ENCODE measurements at places on chromosomes 16 and 17.

DNA sequence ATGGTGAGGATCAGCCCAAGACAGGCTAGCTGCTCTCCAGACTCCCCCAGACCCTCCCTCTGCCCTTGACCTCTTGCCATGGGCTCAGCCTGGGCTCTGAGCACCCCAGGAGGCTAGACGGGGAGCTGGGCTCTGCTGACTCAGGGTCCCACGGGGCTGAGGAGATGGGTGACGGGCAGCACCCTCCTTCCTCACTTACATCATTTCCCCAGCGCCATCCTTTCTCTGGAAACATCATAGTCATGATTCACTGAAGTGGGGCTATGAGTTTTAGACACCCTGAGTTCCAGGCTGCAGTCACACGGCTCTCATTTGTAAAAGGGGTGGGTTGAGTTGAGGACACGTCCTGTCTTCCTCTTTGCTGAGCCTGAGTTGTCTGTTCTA lies 3.0 kb upstream of the ITGAX start:
- no peak for DNase-seq

DNA sequence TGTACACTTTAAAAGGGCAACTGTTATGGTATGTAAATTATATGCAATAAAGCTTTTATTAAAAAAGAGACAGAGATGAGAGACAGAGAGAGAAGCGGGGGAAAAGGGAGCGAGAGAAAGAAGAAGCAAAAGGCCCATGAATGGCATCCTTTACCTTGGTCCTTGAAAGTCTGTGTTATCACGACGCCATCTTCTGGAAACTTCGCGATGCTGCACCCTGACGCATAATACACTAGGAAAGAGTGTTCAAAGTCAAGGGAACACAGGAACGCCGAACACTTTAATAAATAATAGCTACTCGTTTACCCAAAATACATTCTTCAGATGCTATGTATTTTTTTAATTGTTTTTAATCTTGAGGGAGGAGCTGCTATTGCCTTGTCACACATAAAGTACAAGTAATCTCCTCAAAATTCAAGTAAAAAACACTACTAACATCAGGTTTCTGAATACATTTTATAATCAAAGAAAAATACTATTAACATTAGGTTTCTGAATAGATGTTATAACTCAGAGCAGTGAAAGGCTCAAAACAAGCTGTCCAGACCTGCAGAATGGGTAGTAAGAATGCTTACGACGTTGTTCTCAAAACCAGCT lies 23.0 kb upstream of the SLC38A8 start:
- no peak for DNase-seq

- no peak for DNase-seq
Observed at GRCh38 chr17:58344791-58345157, 7.2 kb downstream of the SUPT4H1 start.

DNA sequence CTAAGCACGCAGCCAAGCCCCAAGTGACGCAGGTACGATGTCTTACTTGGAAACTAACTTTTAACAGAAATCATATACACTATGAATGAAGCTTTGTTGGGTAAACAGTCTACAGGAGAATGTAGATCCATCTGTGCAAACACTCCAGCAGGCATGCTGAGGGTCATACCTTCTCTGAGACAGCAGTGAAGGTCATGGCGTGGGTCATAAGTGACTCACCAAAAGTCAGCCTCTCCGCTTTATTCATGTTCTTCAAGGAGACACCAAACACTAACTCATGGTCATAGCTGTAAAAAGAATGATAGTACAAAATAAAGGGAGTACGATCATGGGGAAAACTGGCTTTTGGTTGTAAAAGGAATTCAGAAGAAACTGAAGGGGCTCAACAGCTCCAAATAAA lies 20.6 kb downstream of the BLMH start:
- DNase-seq, result no peak

GRCh38 chr17:18318117-18318516 lies 3.0 kb downstream of the SMCR8 start:
- no peak for DNase-seq

GRCh38 chr17:559551-560431 lies 154.8 kb downstream of the VPS53 start:
- DNase-seq, result no peak

- DNase-seq, result no peak
Observed at GRCh38 chr17:18076936-18077335, 10.8 kb upstream of the DRG2 start.

DNA sequence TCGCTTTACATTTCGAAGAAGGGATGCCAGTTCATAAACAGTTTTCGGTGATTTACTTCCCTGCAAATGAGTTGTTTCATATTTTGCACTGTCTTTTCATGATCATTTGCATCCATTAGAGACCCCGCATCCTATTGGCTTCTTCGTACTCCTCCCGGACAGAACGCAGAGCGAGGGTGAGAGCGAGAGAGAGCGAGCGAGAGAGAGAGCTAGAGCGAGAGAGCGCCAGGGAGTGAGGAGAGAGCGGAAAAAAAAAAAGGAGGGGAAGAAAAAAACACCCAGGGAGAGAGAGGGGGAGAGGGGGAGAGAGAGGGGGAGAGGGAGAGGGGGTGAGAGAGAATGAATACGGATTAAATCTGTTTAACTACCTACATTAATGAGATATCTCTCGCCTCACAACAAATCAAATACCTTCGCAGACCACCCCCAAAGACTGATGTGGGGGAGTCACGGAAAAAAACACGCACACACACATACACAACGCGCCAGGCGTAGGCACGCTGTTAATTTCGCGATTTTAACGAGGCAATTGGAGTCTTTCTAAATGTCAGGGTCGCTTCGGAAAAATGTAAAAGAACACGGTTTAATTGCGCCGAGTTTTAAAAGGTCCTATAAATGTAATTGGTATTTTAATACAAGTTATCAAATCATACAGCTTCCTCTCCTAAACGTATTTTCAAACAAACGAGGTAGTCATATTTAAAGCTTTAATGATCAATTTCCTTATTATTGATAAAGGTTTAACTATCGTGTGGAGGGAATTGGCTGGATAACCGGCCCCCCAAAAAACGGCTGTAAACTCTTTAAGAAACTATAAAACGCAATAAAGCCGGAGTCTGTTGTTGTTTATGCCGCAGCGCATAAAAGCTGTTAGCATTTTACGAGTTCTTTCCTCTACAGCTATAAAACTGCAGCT lies at the start of gene HOXB8:
Gene HOXB8 (minus strand): TSS at position 246 of the 916 bp plus-strand sequence. CDS start 588 bp downstream, outside the sequence.
- no peak for DNase-seq

GRCh38 chr17:76267051-76267576 lies 2.0 kb downstream of the UBALD2 start:
- no peak for DNase-seq

- peak; percentile 4 for DNase-seq
Observed at GRCh38 chr16:71894229-71894920, 956 bp upstream of the IST1 start.

- DNase-seq, result no peak
Observed at GRCh38 chr17:66309793-66310192, 7.4 kb downstream of the PRKCA start.

DNA sequence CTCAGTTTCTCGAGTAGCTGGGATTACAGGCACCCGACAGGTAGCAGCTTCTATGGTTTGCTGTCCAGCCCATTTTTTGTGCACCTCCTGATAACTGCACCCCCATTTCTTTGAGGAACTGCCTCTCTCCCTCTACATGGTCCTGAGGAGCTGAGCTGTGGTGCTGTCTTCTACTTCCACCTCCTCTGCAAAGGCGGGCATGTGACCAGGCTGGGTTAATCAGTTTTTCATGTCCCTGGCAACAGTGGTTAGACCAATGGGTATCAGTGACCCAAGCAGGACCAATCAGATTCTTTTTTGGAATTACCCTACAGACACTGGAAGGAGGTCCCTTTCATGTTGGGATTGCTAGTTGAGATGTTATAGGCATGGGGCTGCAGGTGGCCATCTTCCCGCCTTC lies 41.3 kb downstream of the TBX21 start:
- no peak for DNase-seq

DNA sequence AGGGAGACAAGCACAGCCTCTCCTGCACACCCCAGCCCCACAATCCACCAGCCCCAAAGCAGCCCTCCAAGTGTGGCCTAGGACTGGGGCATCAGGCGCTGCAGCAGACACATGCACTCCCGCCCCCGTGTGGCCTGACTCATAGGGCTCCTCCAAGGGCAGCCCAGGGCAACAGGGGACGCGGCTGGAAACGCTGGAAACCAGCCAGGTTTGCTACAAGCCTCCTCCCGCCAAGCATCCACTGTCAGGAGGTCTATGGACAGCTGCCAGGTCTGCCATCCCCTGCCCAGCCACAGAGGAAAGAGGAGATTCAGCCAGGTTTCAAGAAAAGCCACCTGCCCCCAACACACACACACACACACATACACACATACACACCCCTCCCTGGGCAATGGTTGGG lies 25.8 kb downstream of the SRCIN1 start:
- no peak for DNase-seq

DNA sequence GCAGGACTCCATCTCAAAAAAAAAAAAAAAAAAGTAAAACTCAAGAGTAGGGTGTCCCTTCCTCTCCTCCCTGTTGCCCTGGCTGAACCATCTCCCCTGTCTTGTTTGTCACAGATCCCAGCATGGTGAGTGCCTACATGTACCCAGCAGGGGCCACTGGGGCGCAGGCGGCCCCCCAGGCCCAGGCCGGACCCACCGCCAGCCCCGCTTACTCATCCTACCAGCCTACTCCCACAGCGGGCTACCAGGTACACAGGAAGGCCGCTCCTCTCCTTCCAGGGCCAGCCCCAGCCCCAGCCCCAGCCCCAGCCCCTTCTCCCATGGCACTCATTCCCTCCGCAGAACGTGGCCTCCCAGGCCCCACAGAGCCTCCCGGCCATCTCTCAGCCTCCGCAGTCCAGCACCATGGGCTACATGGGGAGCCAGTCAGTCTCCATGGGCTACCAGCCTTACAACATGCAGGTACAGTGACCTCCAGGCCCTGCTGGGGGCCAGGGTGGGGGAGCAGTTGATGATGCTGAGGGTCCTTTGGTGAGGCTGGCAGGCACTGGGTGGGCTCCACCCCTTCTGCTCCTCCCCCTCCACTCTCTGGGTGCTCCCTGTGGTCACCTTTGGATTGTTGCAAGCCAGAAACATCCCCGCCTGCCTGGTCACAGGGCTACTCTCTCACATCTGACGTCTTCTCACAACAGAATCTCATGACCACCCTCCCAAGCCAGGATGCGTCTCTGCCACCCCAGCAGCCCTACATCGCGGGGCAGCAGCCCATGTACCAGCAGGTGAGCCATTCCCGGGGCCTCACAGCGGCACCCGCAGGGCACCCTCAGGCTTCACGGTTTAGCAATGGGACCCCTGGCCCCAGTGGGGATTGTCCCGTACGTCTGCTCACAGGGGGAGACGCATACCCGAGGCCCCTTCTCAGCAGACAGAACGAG lies 2.5 kb upstream of the MRPL12 start:
- no peak for DNase-seq

All from stimulated activated CD8-positive, alpha-beta memory T cell treated with anti-CD3 and anti-CD28 coated beads, Interleukin-4, amount 100 ng/mL, for 4 hours (primary cell).